ENCODE measurements at places on chromosomes 11 and 22.

GRCh38 chr22:19114984-19115552, 7.1 kb downstream of the DGCR2 start:
- no peak for DNase-seq

DNA sequence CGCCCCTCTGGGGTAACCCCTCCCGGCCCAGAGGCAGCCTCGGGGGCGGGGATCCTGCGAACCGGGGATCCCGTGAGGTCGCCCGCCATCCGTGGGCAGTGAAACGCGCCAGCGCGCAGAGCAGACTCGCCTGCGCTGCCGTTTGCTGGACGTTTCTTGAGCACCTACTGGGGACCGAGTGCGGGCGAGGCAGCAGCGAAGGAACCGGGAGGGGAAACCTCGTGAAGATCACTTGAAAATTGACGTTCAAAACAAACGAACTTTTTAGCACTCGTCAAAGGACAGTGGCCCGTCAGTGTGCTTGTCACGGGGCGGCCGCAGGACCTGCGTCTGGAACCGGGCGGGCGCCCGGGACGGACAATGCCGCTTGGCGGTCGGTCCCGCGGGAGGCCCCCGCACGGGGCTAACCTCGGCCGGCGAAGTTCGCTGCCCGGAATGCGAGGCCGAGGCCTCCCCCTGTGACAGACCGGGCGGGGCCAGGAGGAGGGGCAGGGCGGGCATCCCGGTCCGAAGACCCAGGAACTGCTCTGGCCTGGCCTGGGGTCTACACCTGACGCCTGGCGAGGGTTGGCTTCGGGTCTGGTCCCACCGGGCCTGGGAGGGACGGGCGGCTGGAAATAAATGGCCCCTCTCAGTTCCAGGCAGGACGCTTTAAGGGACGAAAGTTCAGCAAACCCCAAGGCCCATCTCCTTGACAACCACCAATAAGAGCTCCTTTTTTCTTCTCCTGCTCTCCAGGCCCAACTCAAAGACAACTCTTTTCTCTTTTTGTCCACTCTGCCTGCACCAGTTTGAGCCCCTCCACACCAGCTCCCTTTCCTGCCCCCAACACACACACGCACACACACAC, 723 bp upstream of the SCUBE1 start:
- DNase-seq: peak; percentile 72

DNA sequence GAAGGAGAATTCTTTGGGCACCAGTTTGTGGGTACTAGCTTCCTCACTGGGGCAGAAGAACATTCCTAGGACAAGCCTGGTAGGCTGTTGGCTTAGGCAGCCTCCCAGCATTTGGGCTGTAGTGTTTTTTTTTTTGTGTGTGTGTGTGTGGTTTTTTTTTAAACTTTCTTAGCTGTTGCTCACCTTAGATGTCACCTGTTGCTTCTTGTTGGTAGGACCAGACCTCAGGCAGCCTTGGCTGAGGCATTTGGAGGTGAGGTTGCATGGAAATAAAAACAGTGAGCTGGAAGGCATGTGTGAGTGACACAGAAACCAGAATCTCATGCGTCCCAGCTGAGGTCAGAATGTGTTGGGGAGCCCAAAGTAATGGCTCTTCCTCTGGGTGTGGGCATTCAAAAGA, 21.3 kb downstream of the AMPD3 start:
- DNase-seq: no peak

DNA sequence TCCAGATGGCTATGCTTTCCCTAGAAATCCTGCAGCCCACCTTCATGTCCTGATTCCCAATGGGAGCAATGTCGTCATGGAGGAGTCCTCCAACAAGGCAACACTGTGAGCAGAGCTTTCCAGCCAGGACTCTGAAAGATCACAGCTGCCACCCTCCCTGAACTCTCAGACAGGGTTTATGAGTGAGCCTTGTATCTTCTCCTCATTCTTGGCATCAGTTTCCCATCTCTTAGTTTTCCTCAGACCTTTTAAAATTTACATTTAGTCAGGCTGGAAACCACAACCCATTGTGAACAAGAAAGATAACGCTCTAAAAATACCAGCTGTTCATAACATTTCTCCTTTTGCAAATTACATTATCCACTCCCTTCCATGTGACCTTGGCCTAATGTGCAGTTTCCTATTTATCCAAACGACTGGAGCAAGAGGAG, 15.6 kb upstream of the LYVE1 start:
- DNase-seq: no peak

DNA sequence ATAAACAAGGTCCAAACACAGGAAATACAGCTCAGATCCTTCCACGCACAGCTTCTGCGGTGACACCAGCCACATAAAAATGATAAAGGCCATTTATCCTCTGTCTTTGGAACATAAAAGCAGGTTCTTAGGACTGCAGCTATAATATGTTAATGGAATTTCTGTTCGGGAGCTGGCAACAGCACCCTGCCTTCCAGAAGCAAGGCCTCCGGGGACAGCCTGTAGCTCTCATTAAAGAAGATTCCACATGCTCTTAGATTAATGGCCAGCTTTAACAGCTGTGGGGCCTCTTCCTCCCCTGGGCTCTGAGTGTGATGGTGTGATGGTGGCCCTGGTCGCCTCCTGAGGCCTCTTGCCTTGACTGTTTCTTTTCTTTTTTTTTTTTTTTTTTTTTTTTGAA, 137.3 kb downstream of the CACNA1I start:
- no peak for DNase-seq

GRCh38 chr11:19246816-19247215, 6.1 kb upstream of the E2F8 start:
- no peak for DNase-seq

- no peak for DNase-seq
Measured at GRCh38 chr22:25833676-25834075, 91.7 kb downstream of the MYO18B start.

GRCh38 chr11:44930588-44931302, 19.9 kb downstream of the TP53I11 start:
- DNase-seq: no peak

DNA sequence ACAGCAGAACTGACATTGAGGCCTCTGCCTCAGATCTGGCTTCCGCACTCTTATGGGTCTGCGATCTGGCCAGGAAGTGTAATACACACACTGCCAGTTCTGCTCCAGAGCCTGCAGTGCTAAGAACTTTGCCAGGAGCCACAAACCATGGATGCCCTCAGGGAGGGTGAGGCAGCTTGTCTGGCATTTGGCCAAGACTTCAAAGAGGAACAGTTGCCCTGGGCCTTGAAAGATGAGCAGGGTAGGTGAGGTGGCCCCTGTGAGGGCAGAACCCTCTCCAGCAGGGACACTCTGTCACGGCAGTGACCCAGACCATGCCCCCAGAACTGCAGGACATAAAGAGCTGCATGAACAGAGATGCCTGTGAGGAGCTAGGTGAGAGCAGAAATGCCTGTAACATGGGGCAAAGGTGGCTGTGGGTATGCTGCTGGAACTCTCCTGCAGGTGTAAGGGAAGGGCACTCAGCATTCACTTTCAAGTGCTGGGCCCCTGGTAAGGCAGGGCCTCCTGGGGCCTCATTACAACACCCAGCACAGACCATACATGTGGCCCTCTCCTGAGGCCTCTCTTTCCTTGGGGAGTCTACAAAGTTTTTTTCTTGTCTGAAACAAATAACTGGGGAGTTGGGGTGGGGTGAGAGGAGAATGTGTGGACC, 47.3 kb downstream of the NEU3 start:
- DNase-seq: no peak

DNA sequence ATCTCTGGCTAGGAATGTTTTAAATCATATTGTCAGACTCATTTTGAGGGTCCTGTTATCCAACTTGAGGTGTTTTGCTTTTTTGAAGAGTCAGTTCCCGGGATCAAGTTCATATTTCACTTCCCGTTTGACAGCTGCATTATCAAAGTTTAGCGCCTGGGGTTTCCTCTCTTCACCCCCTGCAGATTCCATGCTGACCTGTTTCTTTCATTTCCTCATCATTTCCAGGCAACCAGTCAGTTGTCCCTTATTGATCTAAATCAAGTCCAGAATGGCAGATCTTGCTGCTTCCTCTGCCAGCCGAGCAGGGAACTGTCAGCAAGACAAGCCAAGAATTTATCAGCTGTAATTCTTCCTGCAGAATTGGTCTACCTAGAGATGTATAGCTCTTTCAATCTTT, 197.6 kb upstream of the SYN3 start:
- DNase-seq: no peak

DNA sequence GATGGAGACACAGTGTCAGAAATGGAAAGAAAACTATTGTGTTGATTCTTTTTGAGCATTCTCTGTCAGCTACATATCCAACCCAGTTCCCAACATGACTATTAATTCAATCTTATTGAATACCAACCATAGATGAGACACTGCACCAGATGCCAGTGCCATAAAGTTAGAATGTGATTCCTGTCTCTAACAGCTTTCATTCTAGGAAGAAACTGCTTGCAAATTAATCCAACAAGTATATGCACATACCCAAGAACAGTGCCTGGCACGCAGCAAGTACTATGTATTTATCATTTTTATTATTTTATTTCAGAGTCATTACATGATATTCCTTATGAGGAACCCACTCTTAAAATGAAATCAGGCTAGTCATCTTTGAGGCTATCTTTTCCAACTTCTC, 34.5 kb downstream of the SLC5A12 start:
- DNase-seq: no peak

DNA sequence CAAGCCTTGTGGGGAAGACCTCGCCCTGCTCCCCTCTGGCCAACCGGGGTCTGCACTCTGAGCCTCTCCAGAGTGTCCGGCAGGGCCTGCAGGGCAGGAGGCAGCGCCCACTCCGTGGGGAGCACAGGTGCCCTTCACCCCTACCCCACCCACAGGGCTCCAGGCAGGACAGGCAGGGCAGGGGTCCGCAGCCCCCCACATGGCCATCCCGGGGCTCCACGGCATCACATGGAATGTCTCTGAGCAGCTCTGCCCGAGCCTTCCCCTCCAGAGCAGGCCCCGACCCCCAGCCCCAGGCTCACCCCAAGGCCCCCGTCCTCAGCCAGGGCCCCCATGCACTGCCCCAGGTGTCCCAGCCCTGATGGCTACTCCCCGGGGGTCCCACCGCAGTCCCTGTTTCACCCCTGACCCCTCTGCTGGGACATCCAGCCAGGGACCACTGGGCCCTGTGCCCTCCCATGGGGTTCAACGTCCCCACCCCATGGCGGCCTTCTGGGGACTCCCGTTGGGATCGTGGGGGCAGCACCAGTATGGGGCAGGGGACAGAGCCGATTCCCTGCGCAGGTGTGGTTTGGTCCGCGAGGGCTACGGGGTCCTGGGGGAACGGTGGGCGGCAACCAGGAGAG, 77.7 kb downstream of the BRD1 start:
- DNase-seq: no peak

- no peak for DNase-seq
Measured at GRCh38 chr11:47189100-47189834, 3.0 kb upstream of the PACSIN3 start.

DNA sequence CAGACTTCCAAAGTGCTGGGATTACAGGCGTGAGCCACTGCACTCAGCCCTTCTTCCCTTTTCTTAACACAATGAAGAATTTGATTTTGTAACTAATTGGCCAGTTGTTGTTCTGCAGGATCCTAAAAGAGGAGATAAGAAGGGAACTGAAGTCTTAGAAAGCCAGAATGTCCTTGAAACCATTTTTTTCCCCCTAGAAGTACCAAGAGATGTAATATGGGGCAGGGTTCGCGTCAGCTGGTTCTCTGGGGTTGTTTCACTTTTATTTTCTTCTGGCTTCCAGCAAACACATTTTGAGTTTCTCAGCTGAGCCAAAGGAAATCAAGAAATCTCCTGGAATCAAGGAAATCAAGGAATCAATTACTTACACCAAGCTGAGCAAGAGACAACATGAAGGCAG, 7.6 kb upstream of the NUCB2 start:
- DNase-seq: no peak

DNA sequence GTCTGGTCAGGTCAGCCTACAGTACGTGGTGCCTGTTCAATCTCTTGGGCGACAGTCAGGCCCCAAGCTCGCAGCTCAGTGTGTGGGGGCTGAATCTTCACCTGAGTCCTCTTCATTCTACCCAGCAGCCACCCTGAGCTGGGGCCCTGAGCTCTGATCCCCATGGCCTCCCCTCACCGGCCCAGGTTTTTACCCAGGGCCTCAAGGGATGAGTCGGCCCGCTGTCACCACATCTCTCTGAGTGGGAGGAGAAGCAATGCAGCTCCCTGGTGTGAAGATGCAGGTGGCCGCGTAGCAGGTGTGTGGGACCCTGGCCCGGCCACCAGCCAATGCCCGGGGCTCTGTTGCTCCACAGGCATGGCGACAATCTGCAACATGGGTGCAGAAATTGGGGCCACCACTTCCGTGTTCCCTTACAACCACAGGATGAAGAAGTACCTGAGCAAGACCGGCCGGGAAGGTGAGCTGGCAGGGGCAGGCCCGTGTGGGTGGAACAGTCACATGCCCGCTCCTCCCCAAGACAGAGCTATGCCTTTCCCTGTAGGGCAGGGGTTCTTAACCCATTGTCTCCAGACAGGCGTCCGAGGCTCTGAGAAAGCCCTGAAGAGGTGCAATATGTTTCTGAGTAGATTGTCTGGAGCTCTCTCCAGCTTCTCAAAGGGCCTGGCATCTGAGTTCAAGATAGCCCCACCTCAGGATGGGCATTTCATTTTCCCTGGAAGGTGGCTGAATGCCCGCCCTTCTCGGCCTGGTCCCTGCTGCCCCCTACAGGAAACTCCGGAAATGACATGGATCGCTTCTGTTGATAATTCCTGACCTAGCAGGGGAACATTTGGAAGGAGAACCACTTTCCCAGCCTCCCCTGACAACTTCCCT, 26.9 kb downstream of the POLR3H start:
- DNase-seq: peak; percentile 83

DNA sequence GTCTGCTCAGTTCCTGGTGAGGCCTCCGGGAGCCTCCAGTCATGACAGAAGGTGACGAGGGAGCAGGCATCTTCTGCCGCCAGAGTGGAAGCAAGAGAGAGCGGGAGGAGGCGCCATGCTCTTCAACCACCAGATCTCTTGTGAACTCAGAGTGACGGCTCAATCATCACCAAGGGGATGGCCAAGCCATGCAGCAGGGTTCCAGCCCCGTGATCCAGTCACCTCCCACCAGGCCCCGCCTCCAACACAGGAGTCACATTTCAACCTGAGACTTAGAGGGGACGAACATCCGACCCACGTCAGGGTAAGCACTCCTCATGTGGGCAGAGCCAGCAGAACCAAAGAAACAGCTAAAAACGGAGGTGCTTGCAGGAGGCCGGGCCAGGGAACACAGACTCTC, 1470.5 kb downstream of the BRD1 start:
- peak; percentile 52 for DNase-seq

- DNase-seq: no peak
Measured at GRCh38 chr11:10302359-10302743, 2.5 kb upstream of the ADM start.

- DNase-seq: no peak
Measured at GRCh38 chr11:133826866-133827265, 18.4 kb downstream of the SPATA19 start.

- no peak for DNase-seq
Measured at GRCh38 chr22:37488337-37489135, 2.4 kb upstream of the MFNG start.

- peak; percentile 86 for DNase-seq
Measured at GRCh38 chr11:102780491-102780918, at the start of gene MMP10. MMP10 (minus strand) TSS chr11:102780628; CDS start chr11:102780591, 37 bp downstream.

GRCh38 chr11:118530683-118531596, at the start of gene TMEM25:
TMEM25 (plus strand) TSS chr11:118531192; CDS start chr11:118531802, 610 bp downstream.
- DNase-seq: peak; percentile 86

DNA sequence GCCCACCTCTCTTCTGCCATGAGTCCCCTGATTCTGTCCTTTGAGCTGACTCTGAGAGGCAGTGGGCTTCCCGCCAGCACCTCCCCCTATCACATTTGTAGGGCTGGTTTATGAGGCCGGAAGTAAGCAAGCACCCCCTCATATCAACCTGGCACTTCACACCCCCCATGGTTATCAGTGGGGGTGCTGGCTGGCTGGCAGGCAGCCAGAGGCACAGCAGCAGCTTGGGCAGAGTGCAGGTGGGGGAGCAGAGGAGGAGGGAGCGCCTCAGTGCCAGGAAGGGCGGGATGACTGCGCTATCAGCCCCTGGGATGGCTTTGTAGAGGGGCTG, 22.9 kb upstream of the CHRM4 start:
- no peak for DNase-seq

All from GM23338 (cell line).